ENCODE measurements at places on chromosomes 11 and 22.

DNA sequence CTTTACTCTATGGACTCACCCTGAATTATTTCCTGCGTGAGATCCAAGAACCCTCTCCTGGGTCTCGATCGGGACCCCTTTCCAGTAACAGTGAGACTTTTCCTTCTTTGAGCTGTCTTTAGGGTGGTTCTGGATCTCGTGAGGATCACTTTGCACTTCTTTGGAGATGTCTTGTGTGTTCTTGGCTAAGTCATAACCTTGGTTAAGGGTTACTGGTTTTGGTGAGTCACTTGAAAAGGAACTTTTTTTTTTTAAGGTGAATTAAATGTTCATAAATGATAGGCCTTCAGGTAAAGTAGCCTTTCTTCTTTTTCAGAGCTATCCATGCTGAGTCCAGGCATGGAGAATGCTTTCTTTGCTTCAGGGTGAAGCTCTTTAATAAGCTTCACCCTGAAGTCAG is 19.4 kb upstream of the GSTP1 start:
- DNase-seq, result peak; percentile 19

DNA sequence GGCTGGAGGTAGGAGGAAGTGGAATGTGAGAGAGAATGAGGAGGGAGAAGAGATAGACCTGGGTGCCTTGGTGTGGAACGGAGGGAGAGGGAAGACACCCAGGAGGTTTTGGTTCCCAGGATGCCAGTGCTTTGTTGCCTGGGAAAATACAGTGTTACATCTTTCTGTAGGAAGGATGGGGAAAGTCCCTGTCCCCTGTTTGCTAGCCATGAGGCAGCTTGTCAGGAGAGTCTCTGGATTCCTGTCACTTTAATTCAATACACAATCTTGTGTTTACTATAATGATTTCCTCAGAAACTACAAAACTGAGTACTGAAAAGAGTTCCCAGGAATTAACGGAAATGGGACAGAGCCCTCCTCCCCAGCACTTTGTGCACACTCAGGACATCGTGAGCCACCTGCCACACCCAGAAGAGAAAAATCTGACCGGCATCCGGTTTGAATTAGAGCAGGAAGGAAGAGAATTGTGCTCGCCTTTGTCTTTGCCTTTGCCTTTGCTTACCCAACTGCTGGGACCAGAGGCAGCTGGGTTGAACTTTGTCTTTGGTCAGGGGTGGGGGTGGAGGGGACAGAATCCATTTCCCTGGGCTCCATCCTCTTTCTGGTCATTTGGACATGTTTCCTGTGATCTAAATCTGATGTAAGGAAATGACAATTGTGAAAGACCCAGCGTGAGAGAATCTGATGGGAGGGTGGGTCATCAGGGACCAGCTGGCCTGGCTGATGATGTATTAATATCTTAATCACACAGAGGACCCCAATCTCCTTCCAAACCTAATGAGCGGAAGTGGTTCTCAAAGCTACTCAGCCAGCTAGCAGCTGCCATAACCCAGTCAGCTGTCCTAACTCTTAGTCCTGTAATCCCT is 1.3 kb upstream of the LIMK2 start:
- DNase-seq, result peak; percentile 60

DNA sequence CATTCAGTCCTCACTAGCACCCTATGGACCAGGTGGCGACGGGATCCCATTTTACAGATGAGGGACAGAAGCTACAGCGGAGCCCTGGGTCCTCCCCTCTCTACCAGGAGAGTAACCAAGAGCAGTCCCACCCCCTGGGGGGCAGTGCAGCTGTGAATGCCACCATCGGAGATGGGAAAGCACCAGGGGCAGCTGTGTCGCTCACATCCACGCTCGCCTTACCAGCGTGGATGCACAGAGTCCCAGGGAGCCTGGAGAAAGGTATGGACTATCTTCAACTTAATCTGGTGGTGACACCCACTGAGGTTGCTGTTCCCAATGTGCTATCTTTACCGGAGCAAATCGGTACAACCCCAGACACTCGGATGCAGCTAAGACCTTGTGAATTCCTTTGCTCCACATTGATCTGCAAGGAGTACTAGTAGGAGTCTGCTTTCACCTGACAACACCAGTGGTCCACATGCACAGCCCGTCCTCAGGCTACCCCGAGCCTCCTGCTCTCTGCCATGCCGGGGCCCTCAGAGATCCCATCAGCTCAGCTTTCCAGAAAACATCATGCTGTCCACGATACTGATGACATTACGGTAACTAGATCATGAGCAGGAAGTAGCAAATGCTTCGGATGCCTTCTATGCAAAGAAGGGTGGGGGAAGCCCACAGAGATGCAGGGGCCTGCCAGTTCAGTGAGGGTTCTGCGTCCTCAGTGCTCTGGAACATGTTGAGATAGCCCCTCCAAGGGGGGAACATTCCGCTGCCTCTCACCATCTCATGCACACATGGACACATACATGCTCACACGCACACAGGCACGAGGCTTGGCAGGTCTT is 126.0 kb downstream of the CTTN start:
- peak; percentile 7 for DNase-seq

- DNase-seq, result no peak
Measured at GRCh38 chr22:17314487-17314886, 54.8 kb upstream of the CECR2 start.

DNA sequence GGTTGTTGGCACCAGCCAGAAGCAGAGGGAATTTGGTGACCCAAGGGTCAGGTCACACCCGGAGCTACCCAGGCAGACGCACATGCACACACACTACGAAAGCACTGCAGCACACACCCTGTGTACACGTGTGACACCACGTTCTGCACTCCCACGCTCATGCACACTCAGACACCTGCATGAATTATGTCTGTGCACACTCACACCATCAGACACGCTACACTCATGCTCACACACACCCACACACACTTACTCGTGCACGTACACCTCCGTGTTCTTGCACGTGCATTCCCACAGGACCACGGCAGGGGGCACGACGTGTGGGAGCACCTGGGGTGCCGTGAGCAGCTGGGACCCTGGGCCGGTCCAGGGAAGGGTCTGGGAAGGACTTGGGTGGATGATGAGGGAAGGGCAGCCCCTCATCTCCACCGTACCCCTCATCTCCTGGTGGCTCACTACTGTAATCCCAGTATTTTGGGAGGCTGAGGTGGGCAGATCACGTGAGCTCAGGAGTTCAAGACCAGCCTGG is 20.8 kb upstream of the GAL start:
- no peak for DNase-seq

- peak; percentile 15 for DNase-seq
Measured at GRCh38 chr22:20779818-20780158, 5.9 kb downstream of the SERPIND1 start.

DNA sequence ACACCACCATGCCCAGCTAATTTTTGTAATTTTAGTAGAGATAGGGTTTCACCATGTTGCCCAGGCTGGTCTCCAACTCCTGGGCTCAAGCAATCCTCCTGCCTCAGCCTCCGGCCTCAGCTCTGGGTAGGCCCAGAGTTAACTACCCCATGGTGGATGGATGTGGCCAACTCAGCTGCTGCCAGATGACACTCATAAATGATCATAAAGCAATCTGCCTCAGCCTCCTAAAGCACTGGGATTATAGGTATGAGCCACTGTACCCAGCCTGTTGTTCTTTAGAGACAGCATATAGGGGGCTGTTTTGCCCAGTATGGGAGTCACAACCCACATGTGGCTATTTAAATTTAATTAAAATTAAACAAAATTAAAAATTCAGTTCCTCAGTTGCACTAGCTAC is 54.3 kb downstream of the LARGE1 start:
- DNase-seq, result no peak

- no peak for DNase-seq
Measured at GRCh38 chr11:4203603-4204360, 109.2 kb downstream of the RRM1 start.

GRCh38 chr22:48287031-48287430 is 1524.6 kb downstream of the TBC1D22A start:
- no peak for DNase-seq
